Astrocyte (in vitro differentiated cells and primary cell): ENCODE measurements at places on chromosomes 2 and 18. TPM values are rescaled to one million over a fixed set of nuclear protein-coding genes. Genes with fewer than 3 reads are reported as not detected.

The TUBA4B gene
- not detected in 2 replicates for total RNA-seq

The SMAD4 gene
- 84.3 and 87.7 TPM in 2 replicates for total RNA-seq

The TLX2 gene
- total RNA-seq = not detected in 2 replicates

The CCT4 gene
- 203 and 220 TPM in 2 replicates for total RNA-seq

The MAB21L4 gene
- 0.43 and 0.59 TPM in 2 replicates for total RNA-seq

The SNTG2 gene
- total RNA-seq = 1.9 TPM in 2 replicates

The CCDC138 gene
- total RNA-seq = 5.2 and 6.1 TPM in 2 replicates

The PDE11A gene
- total RNA-seq = 0.45 and 0.89 TPM in 2 replicates

The DSEL gene
- total RNA-seq = 15.9 and 16.5 TPM in 2 replicates

The ALPP gene
- total RNA-seq = 0.32 TPM in 1 of 2 replicates, not detected in the other

The FNDC4 gene
- 6.9 and 7.3 TPM in 2 replicates for total RNA-seq

The NLRC4 gene
- total RNA-seq = not detected in 2 replicates
